RWPE2 (cell line): ENCODE measurements at places on chromosomes 2 and 18.

DNA sequence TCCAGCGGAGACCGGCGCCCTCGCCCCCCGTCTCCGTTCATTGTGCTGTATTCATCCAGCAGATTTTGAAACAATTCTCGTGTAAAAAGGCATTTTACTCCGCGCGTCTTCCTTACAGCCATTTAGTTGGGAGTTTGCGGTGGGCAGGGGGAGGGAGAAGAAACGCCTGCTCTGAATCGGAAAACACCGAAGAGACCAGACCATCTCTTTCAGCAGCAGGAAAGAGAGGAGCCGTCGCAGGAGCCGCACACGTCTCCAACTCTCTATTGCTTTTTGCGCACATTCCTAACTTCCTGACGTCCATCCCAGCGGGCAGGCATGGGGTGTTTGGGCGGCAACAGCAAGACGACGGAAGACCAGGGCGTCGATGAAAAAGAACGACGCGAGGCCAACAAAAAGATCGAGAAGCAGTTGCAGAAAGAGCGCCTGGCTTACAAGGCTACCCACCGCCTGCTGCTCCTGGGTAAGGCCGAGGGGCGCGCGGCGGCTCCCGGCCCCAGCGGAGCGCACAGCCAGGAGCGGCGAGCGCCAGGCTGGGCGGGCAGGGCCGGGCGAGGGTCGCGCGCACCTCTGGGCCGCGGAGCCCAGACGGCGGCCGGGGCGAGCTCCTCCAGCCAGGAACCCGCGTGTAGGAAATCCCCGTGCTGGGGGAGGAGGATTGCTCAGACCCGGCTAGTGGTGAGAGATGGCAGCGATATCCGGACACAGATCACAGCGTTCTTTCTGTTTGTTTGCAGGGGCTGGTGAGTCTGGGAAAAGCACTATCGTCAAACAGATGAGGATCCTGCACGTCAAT, 63.2 kb downstream of the GNAL start:
- no peaks in the 10 kb centered on the region for H3K36me3 ChIP-seq
- no peak overlapping the region for H3K4me3 ChIP-seq
- DNase-seq = no peak
- H3K27me3 ChIP-seq = peaks cover 38% of the 10 kb centered on the region

DNA sequence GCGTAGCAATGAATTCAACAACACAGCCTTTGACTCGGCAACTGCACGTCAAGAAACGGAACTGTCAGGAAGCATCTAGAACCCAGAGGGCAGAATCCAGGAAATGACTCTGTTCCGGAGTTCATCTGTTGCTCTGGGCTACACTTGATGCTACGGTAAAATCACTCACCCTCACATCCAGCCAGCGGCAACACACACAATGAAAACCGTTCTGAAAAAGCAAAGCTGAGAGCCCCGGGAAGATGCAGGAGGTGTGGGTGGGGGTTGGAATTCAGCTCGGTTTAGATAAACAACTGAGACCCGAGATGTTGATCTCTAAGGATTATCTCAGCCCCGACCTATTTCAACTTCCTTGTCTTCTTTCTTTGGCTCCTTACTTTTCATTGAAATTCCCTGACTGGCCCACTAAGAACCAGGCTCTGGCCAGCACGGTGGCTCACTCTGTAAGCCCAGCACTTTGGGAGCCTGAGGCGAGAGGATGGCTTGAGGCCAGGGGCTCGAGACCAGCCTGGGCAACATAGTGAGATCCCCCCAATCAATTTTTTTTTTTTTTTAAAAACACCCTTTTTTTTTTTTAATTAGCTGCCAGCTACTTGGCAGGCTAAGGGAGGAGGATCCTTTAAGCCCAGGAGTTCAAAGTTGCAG, 13.3 kb upstream of the RAB17 start:
- no peak for DNase-seq
- no peak overlapping the region for H3K27ac ChIP-seq
- no peaks in the 10 kb centered on the region for H3K36me3 ChIP-seq

GRCh38 chr2:169119123-169119760, 49.9 kb downstream of the DHRS9 start:
- H3K36me3 ChIP-seq = no peaks in the 10 kb centered on the region
- H3K4me3 ChIP-seq = no peak overlapping the region
- peaks cover 3% of the 10 kb centered on the region for H3K27me3 ChIP-seq
- H3K27ac ChIP-seq = no peak overlapping the region
- H3K4me1 ChIP-seq = no peaks in the 10 kb centered on the region
- DNase-seq = no peak

DNA sequence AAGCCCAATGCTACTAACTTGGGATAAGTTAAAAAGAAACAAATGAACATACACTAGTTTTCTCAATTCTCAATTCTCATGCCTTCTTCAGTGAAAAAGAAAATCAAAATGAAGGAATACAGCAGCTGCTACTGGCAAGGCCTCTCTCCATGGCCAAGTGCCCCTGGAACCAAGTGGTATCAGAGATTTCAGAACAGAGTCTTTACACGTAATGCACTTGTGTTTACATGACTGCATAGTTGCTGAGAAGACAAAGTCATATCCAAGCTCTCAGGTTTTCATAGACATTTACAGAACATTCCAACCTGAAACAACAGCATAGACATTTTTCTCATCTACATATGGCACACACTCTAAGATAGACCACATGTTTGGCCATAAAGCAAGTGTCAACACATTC, 789.9 kb downstream of the CBLN2 start:
- H3K36me3 ChIP-seq = no peaks in the 10 kb centered on the region
- no peaks in the 10 kb centered on the region for H3K27me3 ChIP-seq
- no peak for DNase-seq

GRCh38 chr2:54468673-54469072, 12.5 kb downstream of the SPTBN1 start:
- no peaks in the 10 kb centered on the region for H3K36me3 ChIP-seq
- no peak overlapping the region for H3K4me3 ChIP-seq
- no peaks in the 10 kb centered on the region for H3K27me3 ChIP-seq
- no peaks in the 10 kb centered on the region for H3K4me1 ChIP-seq
- no peak for DNase-seq

DNA sequence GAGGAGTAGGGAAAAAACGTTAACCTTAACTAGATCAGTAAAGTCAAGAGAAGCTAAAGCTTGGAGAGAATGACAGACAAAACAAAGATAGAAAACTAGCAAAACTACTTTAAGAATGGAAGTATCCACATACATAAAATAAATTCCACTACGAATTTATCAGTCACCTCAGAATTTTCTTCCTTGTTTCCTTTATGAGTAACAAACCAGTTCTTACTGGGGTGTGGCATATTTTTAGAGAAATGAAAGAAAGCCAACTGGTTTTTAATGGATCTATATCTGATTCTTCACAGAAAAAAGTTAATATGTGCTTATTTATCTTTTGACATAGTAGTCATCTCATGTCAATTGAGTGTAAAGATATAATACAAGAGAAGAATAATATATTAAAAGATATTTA, 2033.7 kb upstream of the CELF4 start:
- no peaks in the 10 kb centered on the region for H3K27me3 ChIP-seq
- H3K36me3 ChIP-seq = no peaks in the 10 kb centered on the region
- H3K4me3 ChIP-seq = no peak overlapping the region
- H3K4me1 ChIP-seq = peaks cover 7% of the 10 kb centered on the region
- DNase-seq = no peak

- H3K36me3 ChIP-seq = no peaks in the 10 kb centered on the region
- DNase-seq = no peak
- H3K27ac ChIP-seq = no peak overlapping the region
- H3K4me1 ChIP-seq = peaks cover 10% of the 10 kb centered on the region
- H3K4me3 ChIP-seq = no peak overlapping the region
Measured at GRCh38 chr18:27785815-27786471, 391.0 kb downstream of the CDH2 start.

DNA sequence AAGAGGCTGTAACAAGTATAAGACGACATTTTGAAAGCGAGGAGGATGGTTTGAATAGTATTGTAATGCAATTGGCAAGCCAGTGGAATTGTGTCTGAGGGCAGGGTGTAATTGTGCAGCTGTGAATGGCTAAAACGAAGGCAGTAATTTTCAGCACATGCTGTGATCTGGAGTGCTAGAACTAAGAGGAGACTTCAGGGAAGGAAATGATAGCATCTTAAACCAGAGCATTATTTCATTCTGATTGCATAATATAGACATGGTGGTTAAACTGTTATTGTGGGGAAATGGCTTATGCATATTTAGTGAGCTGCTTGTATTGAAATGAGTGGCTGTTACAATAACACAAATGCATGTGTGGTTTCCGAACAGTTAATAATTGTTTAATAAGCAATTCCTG, 36.3 kb downstream of the THSD7B start:
- H3K36me3 ChIP-seq = no peaks in the 10 kb centered on the region
- H3K4me3 ChIP-seq = no peak overlapping the region
- H3K27me3 ChIP-seq = no peaks in the 10 kb centered on the region
- H3K4me1 ChIP-seq = no peaks in the 10 kb centered on the region

DNA sequence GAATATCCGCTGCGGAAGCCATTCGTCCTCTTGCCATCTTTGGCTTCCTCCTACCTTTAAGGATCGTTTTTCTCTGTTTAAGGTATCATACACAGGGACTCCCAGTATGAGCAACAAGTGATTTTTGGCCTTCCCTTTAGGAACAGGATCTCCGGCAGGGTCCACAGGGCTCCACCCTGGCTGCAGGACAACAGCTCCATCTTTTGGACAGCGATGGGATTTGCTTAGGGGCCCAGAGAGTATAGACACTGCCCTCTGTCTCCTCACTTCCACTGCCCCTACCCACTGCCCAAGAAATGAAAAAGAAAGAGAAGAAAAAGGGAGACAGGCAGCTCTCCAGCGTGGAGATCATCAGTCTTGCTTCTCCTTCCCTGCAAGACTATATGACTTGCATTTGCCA, 224.5 kb downstream of the UXS1 start:
- H3K27me3 ChIP-seq = no peaks in the 10 kb centered on the region
- no peaks in the 10 kb centered on the region for H3K4me1 ChIP-seq
- no peak for DNase-seq
- H3K36me3 ChIP-seq = no peaks in the 10 kb centered on the region

GRCh38 chr2:177721818-177722567, 329.4 kb downstream of the AGPS start:
- no peaks in the 10 kb centered on the region for H3K27me3 ChIP-seq
- DNase-seq = no peak
- no peaks in the 10 kb centered on the region for H3K4me1 ChIP-seq
- H3K36me3 ChIP-seq = no peaks in the 10 kb centered on the region
- no peak overlapping the region for H3K27ac ChIP-seq

- no peaks in the 10 kb centered on the region for H3K36me3 ChIP-seq
- H3K4me3 ChIP-seq = no peak overlapping the region
- H3K4me1 ChIP-seq = no peaks in the 10 kb centered on the region
- H3K27me3 ChIP-seq = no peaks in the 10 kb centered on the region
- DNase-seq = no peak
Measured at GRCh38 chr2:175606010-175606841, 395.8 kb downstream of the LNPK start.

- no peaks in the 10 kb centered on the region for H3K36me3 ChIP-seq
- no peaks in the 10 kb centered on the region for H3K27me3 ChIP-seq
- H3K4me1 ChIP-seq = no peaks in the 10 kb centered on the region
- no peak for DNase-seq
- no peak overlapping the region for H3K4me3 ChIP-seq
- no peak overlapping the region for H3K27ac ChIP-seq
Measured at GRCh38 chr18:62372156-62372555, 47.0 kb downstream of the TNFRSF11A start.

DNA sequence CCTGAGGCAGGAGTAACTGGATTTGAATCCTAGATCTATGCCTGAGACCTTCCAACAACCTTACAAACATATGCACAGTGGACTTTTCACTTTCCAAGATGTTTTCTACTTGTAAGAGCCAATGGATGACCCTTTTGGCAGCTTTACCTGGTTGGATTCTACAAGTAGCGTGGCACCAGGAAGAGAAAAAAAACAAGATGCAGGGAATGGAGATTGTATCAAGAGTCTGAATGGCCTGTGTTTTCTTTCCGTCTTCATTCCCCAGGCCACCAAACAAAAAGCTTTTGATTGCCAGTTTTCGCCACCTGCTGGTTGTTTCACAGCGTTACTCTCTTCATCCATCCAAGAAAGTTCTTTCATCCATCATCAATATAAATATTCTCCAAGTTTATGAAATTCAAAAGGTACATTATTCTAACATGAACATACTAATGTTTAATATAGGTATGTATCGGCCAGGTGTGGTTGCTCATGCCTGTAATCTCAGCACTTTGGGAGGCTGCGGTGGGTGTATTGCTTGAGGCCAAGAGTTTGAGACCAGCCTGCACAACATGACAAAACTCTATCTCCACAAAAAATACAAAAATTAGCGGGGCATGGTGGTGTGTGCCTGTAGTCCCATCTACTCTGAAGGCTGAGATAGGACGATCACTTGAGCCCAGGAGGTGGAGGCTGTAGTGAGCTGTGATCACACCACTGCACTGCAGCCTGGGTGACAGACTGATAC, 3.5 kb upstream of the BCL2 start:
- peaks cover 11% of the 10 kb centered on the region for H3K27me3 ChIP-seq
- DNase-seq = no peak
- no peak overlapping the region for H3K4me3 ChIP-seq
- no peaks in the 10 kb centered on the region for H3K36me3 ChIP-seq
- no peak overlapping the region for H3K27ac ChIP-seq
- H3K4me1 ChIP-seq = peaks cover 4% of the 10 kb centered on the region

- H3K27me3 ChIP-seq = no peaks in the 10 kb centered on the region
- H3K4me3 ChIP-seq = no peak overlapping the region
- no peaks in the 10 kb centered on the region for H3K4me1 ChIP-seq
Measured at GRCh38 chr2:6083136-6083535, 391.0 kb downstream of the SOX11 start.

DNA sequence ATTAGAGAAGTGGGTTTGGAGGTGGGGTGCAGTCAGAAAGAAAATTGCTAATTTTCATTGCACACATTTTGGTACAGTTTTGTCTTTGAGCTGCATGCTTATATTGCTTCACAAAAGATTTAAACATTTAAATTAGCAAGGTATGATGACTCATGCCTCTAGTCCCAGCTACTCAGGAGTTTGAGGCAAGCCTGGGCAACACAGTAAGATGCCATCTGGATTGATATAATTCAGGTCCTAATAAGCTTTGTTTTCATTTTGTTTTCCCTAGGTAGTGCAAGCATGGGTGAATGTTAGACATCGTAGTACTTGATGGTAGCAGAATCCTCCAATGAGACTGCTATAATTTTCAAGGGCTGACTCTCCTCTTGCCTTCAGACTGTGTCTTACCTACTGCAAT, 396.7 kb upstream of the RGPD4 start:
- no peak for DNase-seq
- H3K4me3 ChIP-seq = no peak overlapping the region
- no peak overlapping the region for H3K27ac ChIP-seq

DNA sequence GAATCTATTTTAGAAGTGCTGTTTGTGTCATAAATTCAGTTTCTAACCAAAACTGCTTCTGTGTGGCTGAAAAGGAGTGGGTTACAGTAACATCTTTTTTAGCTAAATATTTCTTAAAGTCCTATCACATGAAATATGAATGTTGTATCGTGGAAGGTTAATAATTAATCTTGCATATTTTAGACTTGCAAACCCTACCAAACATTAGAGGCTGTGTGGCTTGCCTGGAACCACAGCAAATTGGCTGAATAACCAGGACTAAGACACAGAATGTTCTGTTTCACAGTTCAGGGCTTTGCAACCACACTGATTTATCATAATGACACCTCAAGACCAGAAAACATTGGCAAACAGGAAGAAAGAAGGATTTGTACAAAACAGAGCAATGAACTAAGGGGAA, 208.9 kb upstream of the CNTNAP5 start:
- no peak overlapping the region for H3K27ac ChIP-seq
- H3K4me1 ChIP-seq = no peaks in the 10 kb centered on the region
- DNase-seq = no peak
- no peaks in the 10 kb centered on the region for H3K36me3 ChIP-seq
- no peak overlapping the region for H3K4me3 ChIP-seq
- H3K27me3 ChIP-seq = no peaks in the 10 kb centered on the region
